ENCODE measurements at places on chromosomes 13 and 19.

GRCh38 chr13:95298169-95298965 lies 2.9 kb downstream of the ABCC4 start:
- no peak for DNase-seq

DNA sequence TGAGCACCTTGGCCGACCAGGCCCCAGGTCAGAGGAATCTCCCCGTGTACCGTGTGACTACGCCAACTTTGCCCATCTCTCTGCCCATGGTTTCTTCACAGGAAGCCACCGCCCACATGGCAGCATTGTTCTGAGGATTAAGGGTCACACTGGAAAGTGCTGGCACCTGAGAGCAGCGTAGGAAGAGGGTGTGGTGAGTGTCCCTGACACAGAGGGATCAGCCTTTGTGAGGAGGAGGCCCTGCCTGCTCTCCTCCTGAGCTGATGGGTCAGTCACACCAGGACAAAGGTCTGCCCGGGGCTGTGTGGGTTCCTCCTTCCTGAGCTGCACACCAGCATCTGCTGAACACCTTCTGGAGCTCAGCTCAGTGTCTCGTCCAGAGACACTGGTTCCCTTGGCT lies 32.2 kb upstream of the SLC15A1 start:
- DNase-seq, result no peak

- no peak for DNase-seq
Measured at GRCh38 chr19:3664879-3665642, 35.2 kb downstream of the PIP5K1C start.

DNA sequence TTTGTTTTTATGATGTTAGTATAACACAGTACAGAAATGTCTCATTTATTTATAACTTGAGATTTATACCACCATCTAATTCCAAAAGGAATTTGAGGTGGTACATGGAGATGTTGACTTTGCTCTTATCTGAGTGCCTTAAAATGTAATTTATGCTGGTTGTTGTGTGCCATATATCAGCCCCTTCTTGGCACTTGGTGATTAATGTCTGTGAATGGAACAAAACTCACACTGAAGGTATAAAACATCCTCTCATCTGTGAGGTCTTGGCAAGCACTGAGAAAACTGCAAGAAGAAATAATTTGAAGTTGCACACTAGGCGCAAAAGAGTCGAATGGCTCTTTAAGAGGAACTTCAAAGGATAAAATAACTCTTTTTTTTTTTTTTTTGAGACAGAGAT lies 240.4 kb downstream of the B3GLCT start:
- DNase-seq, result no peak

DNA sequence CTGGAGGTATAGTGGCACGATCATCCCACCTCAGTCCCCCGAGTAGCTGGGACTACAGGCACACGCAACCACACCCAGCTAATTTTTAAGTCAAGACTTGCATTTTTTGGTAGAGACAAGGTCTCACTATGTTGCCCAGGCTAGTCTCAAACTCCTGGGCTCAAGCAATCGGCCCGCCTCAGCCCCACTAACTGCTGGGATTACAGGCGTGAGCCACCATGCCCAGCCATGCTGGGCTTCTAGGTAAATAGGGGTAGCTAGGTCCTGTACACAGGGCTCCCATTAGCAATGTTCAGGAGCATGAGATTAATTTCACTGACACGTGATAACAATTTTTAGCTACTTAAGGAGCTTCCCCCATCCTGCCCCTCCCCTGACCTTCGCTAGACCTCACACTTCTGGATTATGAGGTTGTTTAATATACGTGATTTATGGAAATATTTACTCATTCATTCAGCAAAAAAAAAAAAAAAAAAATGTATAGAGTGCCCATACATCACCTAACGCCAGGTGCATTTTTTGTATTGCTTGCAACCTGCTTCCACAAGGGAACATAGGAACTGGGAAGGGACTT lies 19.2 kb downstream of the TMEM272 start:
- no peak for DNase-seq

DNA sequence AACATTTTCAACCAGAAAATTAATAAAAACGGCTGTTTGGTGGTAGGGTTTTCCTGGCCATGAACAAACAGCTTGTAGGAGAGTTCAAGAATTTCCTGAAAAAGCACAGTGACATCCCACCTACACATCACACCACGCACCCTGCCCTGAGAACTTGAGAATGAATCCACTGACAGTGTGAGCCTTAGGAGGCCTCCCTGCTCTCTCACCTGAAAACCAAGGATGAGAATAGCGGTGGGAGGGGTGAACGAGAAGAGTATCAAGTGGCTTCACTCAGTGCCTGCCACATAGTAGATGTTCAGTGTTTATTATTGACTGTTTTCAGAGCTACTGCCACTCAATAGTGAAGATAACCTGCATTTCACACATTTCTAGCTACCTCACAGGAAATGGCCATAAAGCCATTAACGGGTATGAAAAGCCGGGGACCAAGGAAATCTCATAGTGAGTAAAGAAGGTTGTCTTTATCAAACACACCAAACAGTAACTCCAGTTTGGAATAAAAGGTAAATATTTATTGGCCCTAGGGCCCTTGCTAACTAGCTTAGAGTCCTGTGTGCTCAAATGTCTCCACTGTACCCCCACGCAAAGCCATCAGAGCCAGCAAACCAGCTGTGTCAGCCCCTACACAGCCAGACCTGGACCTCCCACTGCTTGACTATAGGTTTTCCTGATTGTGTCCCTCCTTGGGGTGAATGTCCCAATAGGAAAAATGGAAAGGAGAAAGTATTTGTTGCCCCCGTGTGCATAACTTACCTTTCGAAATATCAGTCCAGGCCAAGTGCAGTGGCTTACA lies 40.6 kb downstream of the TPT1 start:
- no peak for DNase-seq

GRCh38 chr13:20151612-20152011 lies 9.2 kb downstream of the GJA3 start:
- DNase-seq, result no peak

DNA sequence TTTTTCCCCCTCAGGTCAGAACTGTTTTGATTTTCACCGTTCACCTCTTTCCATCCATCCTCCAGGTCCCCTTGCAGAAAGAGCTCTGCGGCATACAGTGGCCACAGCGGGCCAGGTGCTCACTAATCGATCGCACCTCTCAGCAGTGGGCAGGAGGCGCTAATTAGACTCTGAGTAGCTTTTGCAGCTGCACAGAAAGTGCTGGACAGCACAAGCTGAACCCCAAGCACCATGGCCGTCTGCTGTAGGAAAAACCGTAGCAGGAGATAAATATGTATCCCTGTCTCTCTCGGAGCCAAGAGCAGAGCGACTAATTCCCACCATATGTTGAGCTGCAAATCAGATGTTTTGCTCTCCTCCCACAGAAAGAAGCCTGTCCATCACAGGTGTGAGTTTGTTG lies 54.4 kb downstream of the PEX11G start:
- DNase-seq, result no peak

DNA sequence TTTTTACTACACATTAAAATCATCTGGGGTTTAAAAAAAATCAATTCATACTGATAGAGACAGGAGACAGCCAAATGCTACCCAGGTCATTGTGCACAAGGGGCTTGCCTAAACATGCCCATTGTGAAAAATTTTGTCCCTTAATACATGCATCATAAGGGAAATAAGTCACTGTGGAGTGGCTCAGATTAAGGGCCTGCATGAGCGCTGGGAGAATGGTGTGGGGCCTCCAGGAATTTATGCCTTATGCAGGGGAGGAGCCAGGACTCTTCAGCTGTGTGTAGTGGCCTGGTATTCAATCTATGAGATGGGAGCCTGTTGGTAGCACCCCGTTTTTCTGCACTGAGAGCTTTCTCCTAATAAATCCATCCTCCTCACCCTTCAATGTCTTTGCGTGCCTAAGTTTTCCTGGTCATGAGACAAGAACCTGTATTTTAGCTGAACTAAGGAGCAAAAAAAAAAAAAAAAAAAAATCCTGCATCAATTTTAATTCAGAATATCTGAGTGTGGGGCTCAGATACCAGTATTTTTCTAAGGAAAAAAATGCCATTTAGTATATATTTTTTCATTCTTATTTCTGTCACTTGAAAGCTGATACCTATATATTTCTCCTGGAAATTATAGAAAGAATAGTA lies 997.6 kb upstream of the ATXN8OS start:
- no peak for DNase-seq

DNA sequence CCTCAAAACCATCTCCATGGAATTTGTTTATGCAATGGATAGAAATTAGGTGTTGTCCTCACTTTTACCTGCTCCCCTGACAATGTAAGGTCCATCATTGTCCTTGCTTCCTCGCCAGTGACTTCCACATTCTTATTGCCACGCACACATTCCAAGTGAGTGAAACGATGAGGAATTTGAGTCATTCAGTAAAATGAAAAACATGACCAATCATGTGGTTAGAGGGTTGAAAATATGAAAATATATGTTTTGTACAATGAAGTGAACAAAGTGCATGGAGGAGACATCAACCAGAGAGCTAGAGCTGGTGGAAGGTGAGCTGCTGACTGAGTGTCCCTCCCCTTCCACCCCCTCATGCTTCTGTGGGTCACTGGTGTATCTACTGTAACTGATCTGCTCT lies 91.7 kb downstream of the ATP8A2 start:
- DNase-seq, result no peak

GRCh38 chr19:29928831-29929230 lies 13.2 kb upstream of the URI1 start:
- no peak for DNase-seq

GRCh38 chr13:113883314-113883811 lies 19.5 kb upstream of the GAS6 start:
- DNase-seq, result no peak

DNA sequence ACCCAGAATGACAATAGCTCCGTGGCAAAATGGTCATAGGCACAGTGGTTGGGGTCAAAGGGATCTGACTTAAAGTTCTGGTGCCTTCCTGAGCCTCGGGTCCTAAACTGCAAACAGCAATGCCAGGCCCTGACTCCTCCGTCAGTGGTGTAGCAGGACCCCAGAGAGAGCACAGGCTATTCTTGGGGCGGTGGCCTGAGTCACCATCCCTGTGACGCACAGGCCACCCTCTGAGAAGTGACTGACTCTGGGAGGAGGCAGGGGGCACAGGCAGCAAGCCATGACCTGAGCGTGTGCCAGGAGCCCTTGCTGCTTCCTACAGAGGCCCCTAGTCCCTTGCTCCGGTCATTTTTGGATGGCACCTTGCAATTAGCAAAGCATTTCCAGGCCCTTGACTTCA lies 18.7 kb downstream of the PLVAP start:
- no peak for DNase-seq

DNA sequence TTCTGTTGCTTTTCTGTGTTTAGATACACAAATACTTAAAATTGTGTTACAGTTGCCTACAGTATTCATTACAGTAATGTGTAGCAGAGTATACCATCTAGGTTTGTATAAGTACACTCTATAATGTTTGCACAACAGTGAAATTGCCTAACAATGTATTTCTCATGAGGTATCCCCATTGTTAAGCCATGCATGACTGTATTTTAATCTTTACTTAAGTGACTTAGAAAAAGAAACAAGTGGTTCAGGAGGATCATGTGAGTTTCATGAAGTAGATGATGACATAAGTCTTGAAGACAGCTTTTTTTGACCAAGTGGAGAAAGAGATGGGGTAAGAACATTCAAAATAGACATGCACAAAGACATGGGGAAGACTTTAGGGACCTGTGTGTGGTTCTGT lies 8.4 kb upstream of the KCTD4 start:
- DNase-seq, result no peak

GRCh38 chr13:108895220-108895704 lies 265.9 kb downstream of the MYO16 start:
- DNase-seq, result peak; percentile 48

- DNase-seq, result no peak
Measured at GRCh38 chr19:441213-441836, 19.5 kb downstream of the SHC2 start.

DNA sequence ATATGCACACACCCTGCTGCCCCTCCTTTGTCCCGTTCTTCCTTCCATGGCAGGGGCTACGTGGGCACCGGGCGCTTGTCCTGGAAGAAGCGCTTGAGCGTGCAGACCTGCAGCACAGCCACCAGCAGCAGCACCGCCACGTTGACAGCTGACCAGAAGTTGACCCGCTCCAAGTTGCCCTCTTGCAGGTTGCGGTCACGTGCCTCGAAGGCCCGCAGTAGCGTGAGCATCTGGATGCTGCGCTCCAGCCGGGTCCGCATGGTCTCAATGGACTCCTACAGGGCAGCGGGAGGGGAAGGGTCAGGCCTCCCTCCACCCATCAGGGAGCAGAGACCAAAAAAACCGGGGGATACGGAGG lies 3.1 kb downstream of the TMED1 start:
- no peak for DNase-seq

GRCh38 chr19:20237773-20238623 lies 71.0 kb downstream of the ZNF486 start:
- no peak for DNase-seq

DNA sequence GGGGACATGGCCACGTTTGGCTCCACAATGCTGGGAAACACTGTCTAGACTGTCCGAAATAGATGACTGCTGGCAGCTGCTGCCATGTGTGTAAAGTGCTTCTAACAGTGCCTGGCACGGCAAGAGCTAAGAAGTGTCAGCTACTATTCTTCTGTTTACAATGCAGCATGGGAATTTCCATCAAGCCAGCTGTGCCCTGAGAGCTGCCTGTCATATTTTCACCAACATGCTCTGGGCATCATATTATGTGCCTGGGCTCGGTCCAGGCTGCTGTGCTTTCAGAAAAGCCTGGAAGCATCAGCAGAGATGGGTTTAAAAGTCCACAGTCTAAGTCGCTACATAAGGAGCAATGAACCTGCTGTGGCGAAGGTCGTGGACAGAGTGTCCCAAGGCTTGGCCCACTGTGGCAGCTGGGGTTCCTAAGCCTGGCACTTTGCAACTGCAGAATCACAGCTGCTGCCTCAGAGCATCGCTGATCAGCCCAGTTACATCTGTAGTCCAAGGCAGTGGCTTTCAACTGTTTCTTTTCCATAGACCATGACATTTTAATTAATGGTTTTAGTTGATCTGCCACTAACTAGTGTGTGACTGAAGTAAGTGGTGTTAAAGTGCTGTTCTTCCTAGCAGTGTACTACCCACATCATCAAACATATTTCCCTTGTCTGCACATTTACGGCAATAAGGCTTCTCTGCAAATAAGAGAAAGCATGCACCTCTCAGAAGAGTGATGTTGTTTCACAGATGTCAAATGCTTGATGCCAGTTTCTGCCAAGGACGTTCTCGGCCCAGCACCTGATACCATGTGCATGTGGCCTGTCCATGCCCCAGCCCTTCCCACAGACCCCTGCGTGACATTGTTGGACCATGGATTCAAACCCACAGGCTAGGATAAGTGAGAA lies 95.7 kb upstream of the C1QTNF9B start:
- no peak for DNase-seq

DNA sequence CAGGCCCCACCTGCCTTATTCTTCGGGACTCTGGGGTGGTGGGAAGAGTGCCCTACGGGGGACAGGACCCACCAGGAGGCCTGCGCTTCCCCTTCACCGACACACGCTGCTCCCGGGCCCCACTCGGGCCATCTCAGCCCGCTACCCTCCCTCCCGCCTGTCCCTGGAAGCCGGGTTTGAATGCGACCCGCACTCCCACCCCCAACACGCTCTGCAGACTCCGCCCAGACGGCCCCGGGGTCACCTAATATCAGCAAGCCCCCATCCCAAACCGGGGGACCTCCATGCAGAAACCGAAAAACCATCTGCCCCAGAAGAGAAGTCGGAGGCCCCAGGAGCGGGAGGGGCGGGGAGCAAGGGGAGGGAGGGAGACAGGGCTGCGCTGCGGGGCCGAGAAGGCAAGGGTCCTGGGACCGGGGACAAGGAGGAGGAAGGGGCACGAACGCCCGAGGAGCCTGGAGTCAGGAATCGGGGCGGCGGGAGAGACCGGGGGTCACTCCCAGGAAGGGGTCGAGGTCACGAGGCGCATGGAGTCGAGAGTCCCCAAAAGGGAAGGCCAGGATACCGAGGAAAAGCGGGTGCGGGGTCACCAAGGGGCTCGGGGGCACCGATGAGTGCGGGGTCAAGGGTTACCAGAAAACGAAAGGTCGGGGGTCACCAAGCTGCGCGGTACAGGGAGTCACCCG lies 766 bp downstream of the SBNO2 start:
- DNase-seq, result no peak
